Bronchial epithelial cell (primary cell): ENCODE measurements at places on chromosomes 3 and 15. TPM values are rescaled to one million over a fixed set of nuclear protein-coding genes. Genes with fewer than 3 reads are reported as not detected.

DNA sequence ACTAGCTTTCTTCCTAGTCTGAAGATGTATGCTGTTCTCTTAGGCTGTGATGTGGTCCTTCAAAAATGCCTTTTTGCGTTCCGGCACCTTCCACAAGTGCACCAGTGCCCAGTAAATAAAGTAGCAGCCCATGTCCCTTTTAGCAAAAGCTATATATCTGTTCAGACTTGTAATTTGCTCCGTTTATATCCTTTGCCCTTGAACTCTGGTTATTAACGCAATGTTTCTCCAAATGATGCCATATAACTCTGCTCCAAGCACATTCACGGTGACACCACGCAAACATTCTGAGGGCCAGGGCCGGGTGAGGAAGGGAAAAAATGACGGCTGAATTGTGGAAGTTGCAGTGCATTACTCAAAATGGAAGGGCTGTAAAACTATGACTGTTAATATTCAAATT lies 1001.1 kb upstream of the NR2F2 start:
- no peak for DNase-seq

DNA sequence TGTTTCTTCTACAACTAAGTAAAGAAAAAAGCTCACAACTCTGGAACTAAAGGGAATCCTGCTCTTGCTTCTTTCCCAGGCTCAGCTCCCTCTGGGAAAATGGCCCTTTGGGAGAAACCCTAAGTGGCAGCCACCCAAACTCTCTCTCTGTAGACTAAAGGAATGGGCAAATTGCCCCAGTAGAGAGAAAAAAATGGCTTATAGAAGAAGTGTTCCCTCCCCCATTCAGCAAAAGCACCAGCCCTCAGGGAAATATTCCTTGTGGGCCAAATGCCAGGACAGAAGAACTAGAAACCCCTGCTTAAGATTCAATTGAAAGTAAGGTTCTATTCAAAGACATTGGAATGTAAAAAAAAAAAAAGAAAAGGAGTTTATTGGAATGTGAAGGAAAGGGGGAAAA lies 603.7 kb upstream of the ALCAM start:
- DNase-seq, result no peak

DNA sequence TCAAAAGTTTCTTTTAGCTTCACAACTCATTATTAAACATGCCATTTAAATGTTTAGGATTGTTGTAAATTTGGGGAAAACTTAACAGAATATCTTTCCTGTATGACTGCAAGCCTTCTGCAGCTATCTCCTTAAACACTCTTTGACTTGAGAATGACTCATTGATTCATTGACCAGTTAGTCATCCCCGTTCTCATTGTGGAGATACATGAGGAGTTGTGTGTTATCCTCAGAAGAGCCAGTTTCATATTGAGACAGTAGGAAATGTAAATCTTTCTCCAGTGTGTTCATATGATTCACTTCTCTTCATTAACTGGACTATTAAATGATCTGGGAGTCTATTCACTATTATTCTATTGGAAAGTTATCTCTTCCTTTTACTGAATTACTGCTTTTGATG lies 83.0 kb downstream of the CRYGS start:
- DNase-seq, result peak; percentile 84

Gene DNASE1L3
- 2.3 TPM in 1 of 2 replicates, not detected in the other for total RNA-seq

Gene BNC1
- 37.6 and 74.2 TPM in 2 replicates for total RNA-seq

Gene NEK10
- 1.0 and 1.1 TPM in 2 replicates for total RNA-seq
